ENCODE measurements at places on chromosomes 2 and 18.

DNA sequence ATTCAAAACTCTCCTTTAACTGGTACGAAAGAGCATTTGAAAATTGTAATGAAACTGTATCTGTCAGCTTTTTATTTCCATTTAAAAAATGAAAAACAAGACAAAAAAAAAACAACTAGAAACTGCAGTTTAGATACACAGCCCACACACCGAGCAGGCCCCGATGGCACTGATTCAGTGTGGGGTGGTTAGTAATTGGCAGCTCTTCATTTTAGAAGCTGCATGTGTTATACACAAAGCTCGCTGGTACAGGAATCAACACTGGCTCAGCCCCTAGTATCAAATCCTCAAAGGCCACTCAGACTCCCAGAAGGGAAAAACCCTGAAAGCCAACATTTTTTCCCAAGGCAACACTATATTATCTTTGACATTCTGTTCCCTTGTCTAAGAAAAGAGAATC is 30.5 kb upstream of the RMDN2 start:
- DNase-seq: no peak

GRCh38 chr2:26459991-26460612 is 17.8 kb downstream of the OTOF start:
- DNase-seq: no peak

GRCh38 chr18:24601585-24601984 is 141.1 kb downstream of the HRH4 start:
- DNase-seq: no peak

DNA sequence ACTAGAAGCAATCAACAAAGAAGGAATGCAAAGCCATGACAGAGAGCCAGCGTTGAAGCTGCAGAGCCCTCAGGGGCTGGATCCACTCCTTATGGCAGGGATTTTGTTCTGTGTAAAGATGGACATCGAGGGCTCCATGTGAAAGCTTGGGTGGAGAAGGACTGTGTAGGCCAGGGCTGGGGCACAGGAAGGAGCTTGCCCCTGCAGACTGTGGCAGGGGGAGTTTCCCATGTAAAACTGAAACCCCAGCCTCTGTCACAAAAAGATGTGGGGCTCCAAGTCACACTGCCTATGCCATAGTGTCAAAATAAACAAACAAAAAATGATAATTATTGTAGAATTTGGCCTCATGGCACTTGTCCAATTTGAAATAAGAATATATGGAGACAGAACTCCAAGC is 408.7 kb upstream of the HS6ST1 start:
- no peak for DNase-seq

DNA sequence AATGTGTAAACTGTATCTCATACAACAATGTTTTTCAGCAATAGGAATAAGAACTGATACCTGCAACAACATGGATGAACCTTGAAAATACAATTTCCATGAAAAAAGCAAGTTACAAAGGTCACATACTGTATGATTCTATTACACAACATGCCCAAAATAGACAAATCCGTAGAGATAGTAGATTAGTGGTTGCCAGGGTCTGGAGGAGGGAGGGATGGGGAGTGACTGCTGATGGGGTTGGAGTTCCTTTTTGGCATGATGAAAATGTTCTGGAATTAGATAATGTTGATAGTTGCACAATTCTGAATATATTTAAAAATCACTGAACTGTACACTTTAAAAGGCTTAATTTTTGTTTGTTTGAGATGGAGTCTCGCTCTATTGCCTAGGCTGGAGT is 33.8 kb downstream of the UBXN4 start:
- no peak for DNase-seq

DNA sequence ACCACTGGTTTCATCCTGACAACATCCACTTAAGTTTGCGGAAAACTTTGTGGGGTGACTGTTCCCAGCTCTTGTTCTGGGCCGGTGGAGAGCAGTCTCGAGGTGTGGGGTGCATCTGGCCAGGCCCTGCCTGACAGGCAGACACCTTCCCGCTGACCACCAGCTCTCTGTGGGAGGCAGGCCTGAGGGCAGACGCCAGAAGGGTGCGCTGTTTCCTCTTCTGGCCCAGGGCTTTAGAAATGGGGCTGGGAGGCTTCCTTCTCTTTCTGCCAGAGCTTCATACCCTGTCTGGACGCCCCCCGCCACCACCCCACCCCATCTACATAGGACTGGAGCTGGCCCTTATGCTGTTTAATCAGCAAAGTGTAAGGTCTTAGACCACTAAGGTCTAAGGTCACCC is 263.8 kb downstream of the LOXHD1 start:
- DNase-seq: no peak

GRCh38 chr2:184113696-184114403 is 484.5 kb upstream of the ZNF804A start:
- DNase-seq: no peak

DNA sequence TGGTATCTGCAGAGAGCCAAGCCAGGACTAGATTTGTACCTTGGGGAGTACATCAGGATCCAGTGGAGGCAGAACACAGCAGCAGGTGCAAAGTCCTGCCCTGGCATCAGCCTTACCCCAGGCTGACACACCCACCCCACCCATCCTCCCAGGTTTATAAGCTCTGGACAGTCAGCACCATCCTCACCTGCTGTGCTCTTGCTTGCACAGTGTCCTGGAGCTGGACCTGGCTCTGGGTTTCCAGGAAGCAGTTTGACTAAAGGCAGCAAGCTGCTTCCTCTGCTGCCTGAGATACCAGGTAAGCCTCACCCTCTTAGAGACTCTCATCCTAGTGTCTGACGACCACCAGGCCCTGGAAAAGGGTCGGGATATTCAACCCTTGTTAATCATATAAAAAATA is at the start of gene SULT1C3:
TSS of gene SULT1C3 (plus strand) at position 183 of the 400 bp plus-strand sequence. CDS start 7,227 bp downstream, outside the sequence.
- DNase-seq: no peak

DNA sequence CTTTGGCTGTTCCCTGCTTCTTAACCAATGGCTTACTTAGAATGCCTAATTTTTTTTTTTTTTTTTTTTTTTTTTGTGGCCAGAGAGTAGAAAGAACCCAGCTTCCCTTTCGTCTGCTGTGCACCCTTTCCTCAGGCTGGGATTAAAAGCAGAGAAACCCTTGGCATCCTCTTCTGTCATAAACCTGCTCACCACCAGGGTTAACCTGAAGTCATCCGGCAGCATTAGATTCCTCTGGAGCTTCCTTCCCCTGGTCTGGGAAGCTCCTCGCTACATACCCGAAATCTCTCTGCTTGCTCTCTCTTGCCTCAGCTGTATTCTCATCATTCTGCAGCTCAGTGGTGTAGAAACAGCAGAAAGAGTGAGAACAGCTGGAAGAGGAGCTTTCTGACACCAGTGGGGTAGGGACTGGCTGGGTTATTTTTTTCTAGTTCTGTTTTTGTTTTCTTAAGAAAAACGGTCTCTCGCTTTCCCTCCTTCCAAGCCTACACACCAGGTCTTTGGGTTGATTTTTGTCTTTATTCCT is 339.0 kb upstream of the MEIS1 start:
- DNase-seq: no peak

GRCh38 chr18:79507076-79507545 is 111.4 kb downstream of the NFATC1 start:
- DNase-seq: no peak

- no peak for DNase-seq
Observed at GRCh38 chr2:40512256-40512655, 60.4 kb upstream of the SLC8A1 start.
